ENCODE measurements at places on chromosomes 1 and 21. TPM values are rescaled to one million over a fixed set of nuclear protein-coding genes. Genes with fewer than 3 reads are reported as not detected.

DNA sequence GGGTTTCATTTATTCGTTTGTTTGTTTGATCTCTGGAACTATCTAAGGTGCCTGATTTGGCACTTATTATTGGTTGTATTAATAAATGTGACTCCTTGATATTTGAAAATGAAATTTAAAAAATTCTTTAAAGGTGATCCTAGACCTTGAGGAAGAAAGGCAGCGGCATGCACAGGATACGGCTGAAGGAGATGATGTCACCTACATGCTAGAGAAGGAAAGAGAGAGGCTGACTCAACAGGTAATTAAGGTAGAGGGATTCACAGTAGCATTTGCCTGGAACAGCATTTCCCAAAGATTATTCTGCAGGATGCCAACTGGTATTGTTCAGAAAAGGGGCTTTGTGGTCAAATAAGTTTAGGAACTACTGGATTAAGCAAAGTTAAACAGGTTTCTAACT is 54.4 kb upstream of the WNT2B start:
- DNase-seq: no peak

Gene OR2M3
- total RNA-seq: not detected

- no peak for DNase-seq
Observed at GRCh38 chr1:165497069-165498013, 46.5 kb upstream of the LRRC52 start.

- DNase-seq: peak; percentile 20
Observed at GRCh38 chr21:17818186-17819113, 706 bp downstream of the C21orf91 start.

DNA sequence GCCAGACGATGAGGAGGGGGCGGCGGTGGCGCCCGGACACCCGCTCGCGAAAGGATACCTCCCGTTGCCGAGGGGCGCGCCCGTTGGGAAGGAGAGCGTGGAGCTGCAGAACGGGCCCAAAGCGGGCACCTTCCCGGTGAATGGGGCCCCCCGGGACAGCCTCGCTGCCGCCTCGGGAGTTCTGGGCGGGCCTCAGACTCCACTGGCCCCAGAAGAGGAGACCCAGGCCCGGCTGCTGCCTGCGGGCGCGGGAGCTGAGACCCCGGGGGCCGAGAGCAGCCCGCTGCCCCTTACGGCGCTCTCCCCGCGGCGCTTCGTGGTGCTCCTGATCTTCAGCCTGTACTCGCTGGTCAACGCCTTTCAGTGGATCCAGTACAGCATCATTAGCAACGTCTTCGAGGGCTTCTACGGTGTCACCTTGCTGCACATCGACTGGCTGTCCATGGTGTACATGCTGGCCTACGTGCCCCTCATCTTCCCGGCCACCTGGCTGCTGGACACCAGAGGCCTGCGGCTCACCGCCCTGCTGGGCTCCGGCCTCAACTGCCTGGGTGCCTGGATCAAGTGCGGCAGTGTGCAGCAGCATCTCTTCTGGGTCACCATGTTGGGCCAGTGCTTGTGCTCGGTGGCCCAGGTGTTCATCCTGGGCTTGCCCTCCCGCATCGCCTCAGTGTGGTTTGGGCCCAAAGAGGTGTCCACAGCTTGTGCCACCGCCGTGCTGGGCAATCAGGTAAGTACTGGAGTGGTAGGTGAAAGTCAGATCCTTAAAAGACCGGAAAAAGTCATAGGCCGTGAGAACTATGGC is 588 bp downstream of the FLVCR1 start:
- DNase-seq: peak; percentile 16

- peak; percentile 9 for DNase-seq
Observed at GRCh38 chr21:45560106-45561021, 18.1 kb upstream of the SLC19A1 start.

DNA sequence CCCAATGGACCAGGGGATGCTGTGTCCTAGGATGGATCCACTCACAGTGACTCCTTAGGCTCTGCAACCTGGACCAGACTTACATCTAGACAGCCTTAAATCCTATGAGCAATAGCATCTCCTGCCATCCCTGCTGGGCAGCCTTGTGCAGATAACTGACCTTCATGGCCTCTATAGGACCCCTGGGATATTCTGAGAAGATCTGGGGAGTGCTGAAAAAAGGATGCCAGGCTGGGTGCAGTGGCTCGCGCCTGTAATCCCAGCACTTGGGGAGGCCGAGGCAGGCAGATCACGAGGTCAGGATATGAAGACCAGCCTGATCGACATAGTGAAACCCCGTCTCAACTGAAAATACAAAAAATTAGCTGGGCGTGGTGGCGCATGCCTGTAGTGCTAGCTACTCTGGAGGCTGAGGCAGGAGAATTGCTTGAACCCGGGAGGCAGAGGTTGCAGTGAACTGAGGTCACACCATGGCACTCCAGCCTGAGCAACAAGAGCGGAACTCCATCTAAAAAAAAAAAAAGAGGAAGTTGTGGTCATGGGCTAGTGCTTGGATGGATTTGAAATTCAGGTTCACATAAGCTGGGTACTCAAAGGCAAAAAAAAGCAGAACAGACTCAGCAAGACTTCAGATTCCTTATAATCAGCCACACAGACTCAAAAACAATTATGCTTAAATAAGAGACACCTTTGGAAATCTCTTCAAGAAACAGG is 10.9 kb upstream of the SH2D1B start:
- no peak for DNase-seq

DNA sequence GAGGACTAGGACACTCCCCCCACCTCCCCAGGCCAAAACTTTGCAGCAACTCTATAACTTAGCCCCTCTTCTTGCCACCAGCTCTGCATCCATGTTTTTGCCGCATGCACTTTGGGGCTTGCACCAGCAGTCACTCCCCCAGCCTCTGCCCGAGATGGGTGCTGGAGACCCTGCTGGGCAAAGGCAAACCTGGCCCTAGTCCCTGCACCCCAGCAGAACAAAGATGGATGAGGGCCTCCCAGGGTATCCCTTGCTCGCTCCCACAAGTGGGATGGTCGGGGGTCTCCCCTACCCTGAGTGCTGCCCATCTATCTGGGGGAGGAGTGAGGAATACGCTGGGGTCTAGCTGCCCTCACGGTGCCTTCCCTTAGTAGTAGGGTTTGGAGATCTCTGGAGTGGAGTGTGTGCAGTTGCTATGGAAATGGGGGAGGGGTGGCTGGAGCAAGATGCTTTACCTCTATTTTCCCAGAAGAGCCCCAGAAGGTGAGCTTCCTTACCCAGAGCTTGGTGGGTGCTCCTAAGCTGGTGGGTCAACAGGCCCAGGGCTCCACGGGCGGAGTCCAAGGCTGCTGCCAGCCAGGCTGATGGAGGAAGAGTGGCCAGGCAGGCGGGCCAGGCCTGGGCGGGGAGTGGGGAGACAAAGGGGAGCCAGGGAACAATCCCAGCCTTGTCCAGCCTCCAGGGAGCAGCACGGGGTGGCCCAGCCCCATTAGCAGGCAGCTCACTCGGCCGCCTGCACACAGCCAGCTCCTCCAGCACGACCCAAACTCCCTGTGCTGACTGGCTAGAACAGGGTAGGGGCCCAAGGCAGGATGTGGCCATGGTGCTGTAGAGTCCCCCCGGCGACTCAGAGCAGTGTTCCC is at the start of gene PAQR6:
Gene PAQR6 (minus strand): TSS at position 597 of the 863 bp plus-strand sequence. CDS start 1,325 bp downstream, outside the sequence.
- DNase-seq: peak; percentile 28

GRCh38 chr1:178241837-178242236 is 147.9 kb downstream of the RASAL2 start:
- DNase-seq: no peak

Measured in left ventricle myocardium inferior (tissue), 1 donor.